ENCODE measurements at places on chromosomes 2 and 18. TPM values are rescaled to one million over a fixed set of nuclear protein-coding genes. Genes with fewer than 3 reads are reported as not detected.

GRCh38 chr2:192004188-192004963 lies 157.5 kb upstream of the CAVIN2 start:
- no peak for DNase-seq

DNA sequence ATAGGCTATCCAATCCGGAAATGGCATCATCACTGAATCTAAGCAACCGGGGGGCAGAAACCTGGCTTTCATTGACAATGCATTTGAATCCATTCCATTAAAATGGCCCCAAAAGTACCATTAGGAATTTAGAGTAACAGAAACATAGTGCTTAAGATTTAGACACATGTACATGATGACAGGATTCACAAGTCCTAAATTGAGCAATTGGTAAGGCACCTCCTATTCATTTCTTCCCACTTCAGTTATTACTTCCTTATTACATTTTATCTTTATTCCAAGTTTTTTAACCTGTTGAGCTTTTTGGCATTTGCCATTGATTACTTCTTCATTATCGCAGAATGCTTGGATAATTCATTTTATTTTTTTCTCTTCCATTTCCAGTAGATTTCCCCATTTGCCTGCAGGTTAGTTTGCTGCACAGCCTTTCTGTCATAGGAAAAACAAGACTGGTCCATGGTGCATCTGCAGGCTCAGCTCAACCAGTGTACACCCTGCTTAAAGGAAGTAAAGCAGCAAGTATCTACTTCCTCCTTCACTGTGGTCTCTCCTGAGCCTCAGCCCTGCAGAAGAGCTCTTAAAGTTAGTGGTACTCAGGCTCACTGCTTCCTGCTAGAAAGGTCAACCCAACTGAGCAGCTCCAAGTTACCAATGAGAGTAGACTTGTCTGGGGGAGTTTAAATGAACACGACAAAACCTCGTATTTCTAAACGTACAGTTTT lies 89.2 kb downstream of the DOCK10 start:
- no peak for DNase-seq

- DNase-seq = peak; percentile 14
Measured at GRCh38 chr18:76493213-76494161, 1.6 kb downstream of the ZNF516 start.

DNA sequence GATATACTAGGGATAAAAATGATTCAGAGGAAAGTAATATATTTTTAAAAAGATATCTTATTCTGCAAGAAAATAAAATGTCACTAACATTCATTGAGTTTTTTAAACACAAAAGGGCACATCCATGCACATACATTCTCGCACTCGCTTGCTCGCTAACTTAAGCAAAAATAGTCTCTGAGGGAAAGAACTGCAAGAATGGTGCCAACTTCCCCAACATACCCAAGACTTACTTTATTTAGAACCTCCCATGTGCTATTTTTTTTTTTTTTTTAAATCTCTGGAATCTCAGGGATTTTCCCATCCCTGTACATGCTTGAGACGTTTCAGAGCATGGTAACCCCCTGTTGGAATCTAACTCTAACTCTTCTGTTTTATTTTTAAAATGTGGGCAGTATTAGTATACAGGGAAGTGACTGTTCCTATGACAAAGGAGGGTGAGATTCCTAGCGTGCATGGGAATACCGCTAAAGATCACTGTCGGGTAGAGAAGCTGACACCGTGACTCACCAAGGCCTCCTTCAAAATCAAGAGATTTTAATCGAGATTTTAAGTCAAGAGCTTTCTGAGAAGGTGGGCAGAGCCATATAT lies 187.9 kb upstream of the ZEB2 start:
- DNase-seq = no peak

- DNase-seq = no peak
Measured at GRCh38 chr18:12315490-12315889, 7.4 kb downstream of the TUBB6 start.

- no peak for DNase-seq
Measured at GRCh38 chr2:143522699-143523098, 393.5 kb downstream of the ARHGAP15 start.

DNA sequence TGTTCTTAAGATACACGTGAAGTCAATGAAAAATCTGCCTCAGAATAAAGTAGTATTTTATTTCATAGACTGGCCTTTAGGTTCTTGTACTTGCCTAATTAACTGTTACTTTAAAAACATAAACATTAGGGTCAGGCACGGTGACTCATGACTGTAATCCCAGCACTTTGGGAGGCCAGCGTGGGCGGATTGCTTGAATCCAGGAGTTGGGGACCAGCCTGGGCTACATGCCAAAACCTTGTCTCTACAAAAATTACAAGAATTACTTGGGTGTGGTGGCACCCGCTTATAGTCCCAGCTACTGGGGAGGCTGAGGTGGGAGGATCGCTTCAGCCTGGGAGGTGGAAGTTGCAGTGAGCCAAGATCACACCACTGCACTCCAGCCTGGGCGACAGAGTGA lies 16.0 kb upstream of the SNORC start:
- peak; percentile 69 for DNase-seq

DNA sequence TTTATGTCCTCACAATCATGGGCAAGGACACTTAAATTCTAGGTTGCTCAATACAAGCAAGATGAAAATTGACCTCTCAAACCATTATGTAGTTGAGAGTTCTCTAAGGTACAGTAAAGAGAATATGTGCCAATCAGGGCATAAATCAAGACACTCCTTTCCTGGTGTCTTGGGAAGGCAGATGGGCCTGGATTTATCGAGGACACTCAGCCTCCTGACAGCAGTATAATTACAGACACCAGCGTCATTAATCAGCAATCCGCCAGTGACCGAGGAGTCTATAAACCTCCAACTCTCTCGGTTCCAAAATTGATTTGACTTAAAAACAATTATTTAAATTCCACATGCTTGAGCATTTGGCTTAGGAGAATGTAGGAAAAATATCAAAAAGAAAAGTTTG lies 75.7 kb upstream of the DAPL1 start:
- DNase-seq = no peak

GRCh38 chr2:100741880-100742276 lies 78.1 kb upstream of the NPAS2 start:
- DNase-seq = no peak

DNA sequence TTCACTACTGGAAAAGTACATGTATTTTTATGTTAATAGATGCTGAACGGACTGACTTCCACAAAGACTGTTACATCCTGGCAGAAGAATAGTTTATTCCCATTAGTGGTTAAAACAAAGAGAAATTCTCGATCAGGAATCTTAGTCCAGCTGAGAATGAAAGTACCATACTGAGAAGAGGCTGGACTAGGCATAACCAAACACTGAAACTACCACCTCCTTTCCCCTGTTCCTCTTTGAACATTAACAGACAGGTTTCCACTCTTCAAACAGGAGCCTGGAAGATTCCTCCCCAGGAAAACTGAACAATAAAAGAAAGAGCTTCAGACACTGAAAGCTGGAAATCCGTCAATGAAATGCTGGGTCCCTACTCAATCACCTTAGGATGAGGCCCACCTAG lies 25.8 kb downstream of the LDAH start:
- DNase-seq = no peak

DNA sequence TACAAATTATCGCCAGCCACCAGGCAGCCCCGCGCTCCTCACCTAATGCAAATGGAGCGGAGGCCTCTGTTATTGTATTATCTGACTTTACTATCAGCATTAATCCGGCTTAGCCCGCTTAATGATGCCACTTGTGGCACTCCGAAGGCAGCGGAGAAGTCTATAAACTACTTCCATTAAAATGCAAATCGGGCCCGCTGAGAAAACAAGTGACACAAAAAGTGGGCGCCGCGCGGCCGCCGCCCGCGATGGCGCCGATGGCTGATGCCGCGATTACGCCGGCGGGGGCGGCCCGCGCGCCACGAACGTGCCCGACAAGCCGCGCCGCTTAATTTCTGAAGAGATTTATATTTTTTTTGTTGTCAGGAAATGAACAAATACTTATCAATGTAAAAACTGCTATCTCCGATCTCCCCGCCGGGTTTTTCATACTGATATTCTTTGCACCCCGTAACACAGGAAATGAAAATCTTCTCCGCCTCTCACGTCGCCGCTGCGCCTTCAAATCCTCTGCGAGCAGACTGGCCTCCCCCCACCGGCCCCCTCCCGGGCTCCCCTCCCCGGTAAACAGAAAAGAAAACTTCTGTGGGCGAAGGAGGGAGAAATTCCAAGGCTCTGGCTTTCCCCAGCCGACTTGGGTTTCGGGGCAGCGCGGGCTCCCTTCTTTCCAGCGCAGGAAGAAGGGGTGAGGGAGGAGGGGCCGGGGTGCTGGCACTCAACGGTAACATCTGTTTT lies 221.8 kb downstream of the INSIG2 start:
- peak; percentile 45 for DNase-seq

DNA sequence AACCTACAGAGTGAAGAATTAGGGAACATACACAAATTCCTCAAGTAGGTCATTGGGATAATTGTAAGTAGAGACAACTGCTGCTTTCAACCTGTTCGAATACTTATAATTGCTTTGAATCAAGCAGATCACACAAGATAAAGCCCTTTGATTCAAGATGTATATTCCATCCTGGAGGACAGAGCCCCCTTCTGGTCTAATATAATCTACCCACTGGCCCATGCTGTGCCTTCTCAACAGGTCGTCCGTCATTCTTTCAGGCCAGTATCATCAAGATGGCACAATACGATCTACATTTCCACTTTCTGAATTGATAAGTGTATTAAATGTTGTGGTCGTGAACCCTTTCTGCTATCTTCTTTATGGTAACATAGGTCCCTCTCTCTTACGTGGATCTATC lies 387.0 kb upstream of the CDH19 start:
- DNase-seq = no peak

DNA sequence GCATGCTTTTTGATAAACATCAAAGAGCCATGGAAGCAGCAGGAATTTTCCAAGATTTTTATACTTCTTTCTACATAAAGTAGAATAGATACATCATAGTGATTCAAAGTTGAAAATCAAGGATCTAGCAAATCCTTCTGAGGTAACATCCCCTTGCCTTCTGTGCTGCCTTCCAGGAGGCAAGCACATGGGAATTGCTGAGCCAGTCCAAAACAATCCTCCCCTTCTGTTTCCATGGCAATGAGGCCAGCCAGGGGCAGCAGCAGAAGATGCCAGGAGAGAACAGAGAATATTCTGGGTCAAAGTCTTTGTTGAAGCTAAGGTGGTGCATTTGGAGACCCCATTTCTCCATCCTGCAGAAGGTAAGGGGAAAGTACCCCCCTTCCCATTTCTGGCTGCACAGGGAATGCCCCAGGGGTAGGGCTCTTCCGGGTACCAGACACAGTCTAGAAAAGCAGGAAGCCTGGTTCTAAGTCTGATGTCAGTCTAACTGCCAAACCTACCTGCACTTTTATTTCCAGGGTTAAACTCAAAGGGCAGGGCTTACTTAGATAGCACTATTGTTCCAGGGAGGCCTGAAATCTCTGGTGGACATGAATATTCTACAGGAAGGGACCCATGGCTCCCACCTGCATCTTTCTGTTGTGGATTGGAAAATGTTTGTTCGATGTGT lies 22.1 kb downstream of the CENPA start:
- DNase-seq = peak; percentile 27

DNA sequence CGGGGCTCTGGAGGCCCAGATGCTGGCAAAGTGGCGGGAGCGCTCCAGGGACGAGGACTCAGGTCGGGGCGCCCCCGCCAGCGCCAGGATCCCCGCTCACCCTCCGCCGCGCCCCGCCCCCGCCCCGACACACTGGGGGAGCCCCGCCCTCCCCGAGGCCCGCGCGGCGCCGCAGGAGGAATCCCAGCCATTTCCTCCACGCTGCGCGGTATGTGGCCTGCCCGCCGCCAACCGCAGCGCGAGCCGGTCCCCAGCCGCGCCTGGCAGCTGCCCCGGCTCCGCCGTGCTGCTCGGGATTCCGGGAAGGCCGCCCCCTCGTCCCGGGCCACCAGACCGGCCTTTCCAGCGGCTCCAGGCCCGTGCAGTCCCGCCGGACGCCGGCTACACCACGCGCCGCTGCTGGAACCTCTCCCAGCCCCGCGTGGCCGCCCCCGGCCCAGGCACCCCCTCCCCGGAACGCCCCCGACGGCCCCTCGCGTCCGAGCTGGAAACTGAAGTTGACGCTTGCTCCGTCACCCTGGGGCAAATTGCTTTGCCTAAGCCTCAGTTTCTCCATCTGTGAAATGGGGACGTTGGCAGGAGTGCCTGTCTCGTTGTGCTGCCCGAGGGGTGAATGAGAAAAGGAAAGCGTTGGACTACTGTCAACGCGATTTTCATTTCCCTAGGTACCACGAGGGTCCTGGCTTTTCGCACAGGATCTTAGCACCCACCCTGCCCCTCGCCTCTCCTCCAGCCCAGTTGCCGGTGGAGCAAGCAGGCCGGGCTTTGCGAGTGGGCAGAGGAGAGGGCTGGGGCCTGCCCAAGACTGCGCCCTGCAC lies 53.6 kb downstream of the PKDCC start:
- peak; percentile 61 for DNase-seq

The NMUR1 gene
- total RNA-seq = not detected

The PKP4 gene
- 35.7 TPM for total RNA-seq

The GATA6 gene
- total RNA-seq = 0.08 TPM

The ST6GAL2 gene
- total RNA-seq = not detected

The SPAST gene
- 26.5 TPM for total RNA-seq

The NT5DC4 gene
- not detected for total RNA-seq

The FSHR gene
- 0.19 TPM for total RNA-seq

The ASAP2 gene
- total RNA-seq = 23.7 TPM
